ENCODE measurements at places on chromosomes 16 and 17.

DNA sequence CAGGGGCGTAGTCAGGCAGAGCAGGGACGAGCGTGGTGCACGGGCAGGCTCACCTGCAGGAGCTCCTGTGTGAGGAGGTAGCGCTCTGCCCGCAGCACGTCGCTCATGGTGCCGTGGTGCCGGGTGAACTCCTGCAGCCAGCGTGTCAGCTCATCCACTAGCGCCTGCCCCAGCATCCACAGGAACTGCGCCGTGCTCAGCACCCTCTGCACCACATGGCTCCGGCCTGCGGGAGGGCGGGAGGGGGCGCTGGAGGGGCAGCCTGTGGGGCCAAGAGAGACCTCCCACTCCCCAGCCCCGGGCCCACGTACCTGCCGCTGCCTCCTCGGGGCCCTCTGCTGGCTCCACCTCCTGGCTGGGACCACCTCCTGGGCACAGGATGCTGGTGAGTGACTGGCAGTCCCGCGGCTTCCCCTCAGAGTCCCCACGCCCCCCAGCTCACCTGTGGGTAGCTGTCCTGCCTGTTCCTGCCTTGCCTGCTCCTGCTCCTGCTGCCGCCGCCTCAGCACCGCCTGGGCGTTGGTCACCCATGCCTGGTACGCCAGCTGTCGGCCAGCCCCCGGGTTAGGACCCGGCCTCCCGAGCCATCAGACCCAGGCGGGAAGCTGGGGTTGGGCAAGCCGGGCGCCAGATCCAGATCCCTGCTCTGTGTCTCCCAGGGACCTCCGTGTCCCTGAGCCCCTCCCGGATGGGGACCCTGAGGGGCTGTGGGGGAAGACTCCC is 16.6 kb downstream of the CTU2 start:
- DNase-seq = no peak

- DNase-seq = no peak
Measured at GRCh38 chr17:82065193-82065637, 389 bp downstream of the DUS1L start.

DNA sequence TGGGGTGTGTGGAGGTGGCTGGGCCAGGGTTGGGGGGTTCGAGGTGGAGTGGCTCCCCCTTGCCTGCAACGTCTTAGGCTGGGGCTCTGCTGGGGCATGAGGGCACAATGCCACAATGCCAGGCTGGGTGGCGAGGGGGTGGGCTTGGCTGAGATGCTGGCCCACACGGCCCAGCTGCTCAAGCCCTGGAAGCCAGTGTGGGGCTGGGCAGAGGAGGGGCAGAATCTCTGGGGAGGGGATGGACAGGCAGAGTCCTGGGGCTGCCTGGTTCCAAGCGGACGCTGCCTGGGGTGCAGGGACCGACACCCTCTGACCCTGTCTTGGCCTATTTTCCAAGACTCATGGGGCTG is 37.5 kb upstream of the SSTR5 start:
- no peak for DNase-seq

GRCh38 chr17:59853168-59853918 is 39.4 kb downstream of the TUBD1 start:
- DNase-seq = no peak

DNA sequence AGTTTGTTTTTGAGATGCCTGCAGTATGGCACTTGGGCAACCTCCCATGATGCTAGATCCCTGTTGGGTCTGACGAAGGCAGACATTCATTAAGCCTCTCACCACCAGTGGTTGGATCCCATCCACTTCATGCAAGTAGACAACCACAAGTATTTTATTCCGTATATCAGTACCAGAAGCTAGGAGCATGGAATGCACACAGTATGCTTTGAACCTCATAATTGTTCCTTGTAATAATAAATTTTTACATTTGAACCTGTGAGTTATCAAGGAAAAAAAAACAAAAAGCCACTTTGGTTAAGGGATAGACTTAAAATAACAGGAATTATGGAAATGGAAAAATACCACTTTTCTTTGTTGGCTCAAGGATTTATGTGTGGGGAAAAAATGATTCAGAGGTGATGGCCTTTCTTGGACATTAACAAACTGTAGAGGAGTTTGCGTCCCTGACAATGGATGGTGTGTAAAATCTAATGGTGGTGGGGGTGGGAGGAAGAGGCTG is 107.1 kb upstream of the KCNJ16 start:
- no peak for DNase-seq

- DNase-seq = peak; percentile 65
Measured at GRCh38 chr17:7137171-7137943, 22.7 kb upstream of the ASGR2 start.

DNA sequence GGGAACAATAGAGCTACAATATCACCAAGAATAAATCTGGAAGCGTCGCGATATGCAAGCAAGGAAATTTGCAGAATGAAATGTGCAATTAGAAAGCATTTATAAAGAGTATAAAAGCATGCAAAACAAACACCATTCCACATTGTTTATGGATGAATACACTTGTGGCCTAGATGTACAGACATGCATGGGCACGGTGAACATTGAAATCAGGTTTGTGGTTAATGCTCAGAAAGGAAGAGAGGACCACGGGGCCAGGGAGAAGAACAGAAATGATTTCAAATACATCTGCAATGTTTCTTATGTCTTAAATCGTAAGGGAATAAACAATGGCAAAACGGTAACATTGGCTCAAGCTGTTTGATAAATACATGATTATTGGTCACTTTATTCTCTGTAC is 235.9 kb downstream of the FOXL1 start:
- no peak for DNase-seq

DNA sequence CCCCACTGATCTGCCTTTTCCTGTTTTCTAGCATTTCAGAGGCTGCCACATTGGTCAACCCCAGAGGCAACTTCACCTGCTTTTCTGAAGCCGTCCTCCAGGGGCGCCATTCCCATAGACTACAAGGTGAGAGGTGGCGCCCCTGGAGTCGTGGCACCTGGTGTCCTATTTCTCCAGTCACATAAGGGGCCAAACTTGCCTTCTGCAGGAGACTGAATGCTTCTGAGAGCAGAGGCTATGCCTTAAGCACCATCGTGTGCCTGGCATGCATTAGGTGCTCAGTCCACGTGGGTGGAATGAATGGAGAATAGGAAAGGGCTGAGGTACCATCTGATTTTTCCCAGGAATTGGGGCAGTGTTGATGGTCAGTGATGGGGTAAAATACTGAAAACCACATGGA is 164.8 kb downstream of the HAPSTR1 start:
- no peak for DNase-seq

GRCh38 chr17:18157354-18157985 is 26.2 kb upstream of the ALKBH5 start:
- no peak for DNase-seq

DNA sequence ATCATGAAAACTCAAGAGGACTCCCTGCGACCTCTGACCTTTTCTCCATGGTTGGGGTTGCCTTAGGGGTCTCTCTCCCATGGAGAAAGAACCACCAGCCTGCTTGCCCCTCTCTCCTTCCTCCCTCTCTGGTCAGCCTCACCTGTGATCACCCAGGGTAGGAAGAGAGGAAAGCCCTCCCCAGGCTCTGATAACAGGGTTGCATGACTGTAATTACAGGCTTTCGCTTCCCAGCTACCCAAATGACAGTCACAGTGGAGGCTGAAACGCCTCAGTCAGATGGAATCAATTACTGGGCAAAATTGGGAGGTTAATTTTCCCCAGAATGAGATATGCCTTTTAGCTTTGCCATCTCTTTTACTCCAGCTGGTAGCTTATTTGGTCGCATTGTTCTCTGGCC is 265.8 kb upstream of the SOX9 start:
- no peak for DNase-seq

- DNase-seq = no peak
Measured at GRCh38 chr17:60135951-60136666, 13.7 kb upstream of the CA4 start.

Data from Right ventricle myocardium superior (tissue), 1 donor.